Activated CD4-positive, alpha-beta T cell treated with anti-CD3 and anti-CD28 coated beads, Interleukin-10, Interleukin-2, amounts not matched to agents 100 ng/mL and 50 ng/mL, durations not matched to agents 16 hours and 8 hours (primary cell): ENCODE measurements at places on chromosomes 16 and 17.

- DNase-seq = no peak
These were observed 15.1 kb downstream of the BAIAP2 start for GRCh38 chr17:81049973-81050551.

- DNase-seq = no peak
These were observed 6.4 kb upstream of the ITGAX start for GRCh38 chr16:31348579-31348978.

DNA sequence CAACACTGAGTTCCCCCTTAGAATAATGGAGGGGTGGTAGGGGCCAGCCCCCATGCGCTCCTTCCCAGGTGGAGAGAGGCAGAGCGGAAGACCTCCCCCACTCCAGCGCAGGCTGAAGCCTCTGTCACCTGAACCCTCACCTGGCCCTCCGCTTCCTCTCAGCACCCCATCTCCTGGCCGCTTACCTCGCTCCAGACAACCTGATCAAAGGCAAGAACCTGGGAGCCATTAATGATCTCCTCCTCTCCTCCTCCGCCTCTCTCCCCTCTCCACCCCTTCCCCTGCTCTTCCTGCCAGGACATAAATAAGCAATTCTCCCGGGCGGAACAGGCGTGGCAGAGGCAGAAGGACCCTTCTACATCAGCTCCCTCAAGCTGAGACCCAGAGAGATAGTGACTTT is 110.2 kb upstream of the LHX1 start:
- DNase-seq = no peak

GRCh38 chr17:28940142-28940541 is 11.2 kb downstream of the PHF12 start:
- DNase-seq = peak; percentile 23

GRCh38 chr16:48354877-48355855 is 30.0 kb downstream of the SIAH1 start:
- DNase-seq = no peak

GRCh38 chr17:37315601-37316000 is 60.2 kb upstream of the C17orf78 start:
- DNase-seq = no peak

DNA sequence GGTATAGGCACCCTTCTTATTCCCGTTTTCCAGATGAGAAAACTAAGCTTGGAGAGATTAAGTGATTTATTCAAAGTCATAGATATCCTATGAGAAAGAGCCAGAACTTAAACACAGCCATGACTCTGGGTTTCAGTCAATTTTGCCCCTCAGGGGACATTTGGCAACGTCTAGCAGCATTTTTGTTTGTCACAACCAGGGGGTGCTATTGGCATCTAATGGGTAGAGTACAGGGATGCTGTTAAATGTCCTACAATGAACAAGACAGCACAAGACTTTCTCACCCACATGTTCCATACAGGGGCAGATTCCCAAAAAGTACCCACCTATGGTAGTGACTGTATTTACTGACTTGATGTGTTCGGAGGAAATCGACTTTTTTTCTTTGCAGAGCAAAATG is 4.8 kb upstream of the SHISA9 start:
- peak; percentile 48 for DNase-seq

- DNase-seq = no peak
These were observed 21.1 kb downstream of the ANKRD40 start for GRCh38 chr17:50686494-50687199.

- no peak for DNase-seq
These were observed 7.0 kb downstream of the PDF start for GRCh38 chr16:69323415-69323814.

DNA sequence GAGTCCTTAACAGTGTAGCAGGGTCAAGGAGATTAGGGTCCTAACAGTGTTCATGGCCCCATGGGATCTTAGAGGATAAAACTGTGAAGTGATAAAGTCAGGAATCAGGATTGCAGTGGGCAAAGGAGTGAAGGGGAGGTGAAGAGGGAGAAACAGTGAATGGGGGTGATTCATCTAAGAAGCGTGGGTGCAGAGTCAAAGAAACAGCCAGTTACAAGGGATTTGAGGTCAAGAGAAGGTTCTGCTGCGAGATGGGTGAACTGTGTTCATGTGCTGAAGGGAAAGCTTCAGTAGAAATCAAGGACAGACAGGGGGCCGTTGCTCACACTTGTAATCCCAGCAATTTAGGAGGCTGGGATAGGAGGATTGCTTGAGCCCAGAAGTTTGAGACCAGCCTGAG is 5.9 kb downstream of the GTF3C1 start:
- no peak for DNase-seq

- no peak for DNase-seq
These were observed 8.7 kb downstream of the HEXIM2 start for GRCh38 chr17:45170280-45170930.

DNA sequence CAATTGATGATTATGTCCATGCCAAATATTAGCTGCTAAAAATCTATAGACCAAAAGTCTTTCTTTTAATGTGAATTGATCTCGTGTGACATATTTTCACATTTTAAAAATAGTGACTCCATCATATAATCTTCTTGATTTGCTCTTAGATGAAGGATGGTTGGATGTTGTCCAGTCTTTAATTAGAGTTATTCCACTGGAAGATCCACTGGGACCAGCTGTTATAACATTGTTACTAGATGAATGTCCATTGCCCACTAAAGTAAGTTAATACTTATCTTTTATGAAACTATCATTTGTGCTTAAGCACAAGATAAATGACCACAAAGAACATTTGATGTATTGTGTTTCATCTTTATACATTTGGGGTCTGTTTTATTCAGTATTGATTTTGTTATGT is 22.8 kb downstream of the RSPRY1 start:
- DNase-seq = no peak

DNA sequence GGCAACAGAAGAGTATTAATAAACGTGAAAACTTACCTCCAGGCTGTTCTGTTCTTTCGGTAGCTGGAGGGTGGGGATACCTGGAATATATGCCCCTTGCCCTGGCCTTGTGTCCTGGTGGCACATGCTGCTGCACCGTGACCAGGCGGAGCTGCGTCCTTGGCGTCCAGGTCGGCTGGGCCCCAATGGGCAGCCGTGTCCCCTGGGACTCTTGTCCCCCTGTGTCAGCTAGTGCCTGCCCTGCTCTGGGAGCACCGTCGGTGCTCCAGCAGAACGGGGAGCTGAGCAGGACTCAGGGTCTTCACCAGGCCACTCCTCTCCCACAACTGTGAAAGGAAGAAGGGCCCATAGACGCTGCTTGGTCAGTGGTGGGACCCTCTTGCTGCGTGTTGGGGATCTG is 7.9 kb downstream of the ZNF213 start:
- DNase-seq = no peak

GRCh38 chr17:40063187-40063771 is 514 bp downstream of the THRA start:
- no peak for DNase-seq

GRCh38 chr17:81942167-81942553 is 4.9 kb downstream of the MYADML2 start:
- DNase-seq = no peak

GRCh38 chr17:70076189-70076588 is 1.2 kb downstream of the KCNJ16 start:
- DNase-seq = no peak

- DNase-seq = no peak
These were observed 1.7 kb upstream of the IL17C start for GRCh38 chr16:88636488-88637265.

- DNase-seq = no peak
These were observed 20.9 kb downstream of the FAM20A start for GRCh38 chr17:68580236-68580770.

DNA sequence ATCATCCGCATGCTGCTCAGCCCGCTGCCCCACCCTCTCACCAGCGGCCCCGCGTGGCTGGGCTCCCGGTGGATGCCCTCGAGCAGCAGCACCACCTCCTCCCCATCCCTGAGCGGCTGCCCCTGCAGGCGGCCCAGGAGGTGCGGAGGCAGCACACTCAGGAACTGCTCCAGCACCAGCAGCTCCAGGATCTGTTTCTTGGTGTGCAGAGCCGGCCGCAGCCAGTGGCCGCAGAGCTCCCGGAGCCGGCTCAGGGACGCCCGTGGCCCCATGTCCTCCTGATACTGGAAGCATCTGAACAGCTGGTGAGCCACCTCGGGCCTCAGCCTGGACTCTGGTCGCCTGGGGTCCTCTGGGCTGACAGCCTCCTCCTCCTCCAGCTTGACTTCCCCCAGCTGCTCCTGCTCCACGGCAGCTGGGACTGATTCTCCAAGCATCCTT is 6.6 kb downstream of the ZSCAN10 start:
- no peak for DNase-seq

- DNase-seq = no peak
These were observed 66.6 kb upstream of the LHX1 start for GRCh38 chr17:36870720-36870999.

DNA sequence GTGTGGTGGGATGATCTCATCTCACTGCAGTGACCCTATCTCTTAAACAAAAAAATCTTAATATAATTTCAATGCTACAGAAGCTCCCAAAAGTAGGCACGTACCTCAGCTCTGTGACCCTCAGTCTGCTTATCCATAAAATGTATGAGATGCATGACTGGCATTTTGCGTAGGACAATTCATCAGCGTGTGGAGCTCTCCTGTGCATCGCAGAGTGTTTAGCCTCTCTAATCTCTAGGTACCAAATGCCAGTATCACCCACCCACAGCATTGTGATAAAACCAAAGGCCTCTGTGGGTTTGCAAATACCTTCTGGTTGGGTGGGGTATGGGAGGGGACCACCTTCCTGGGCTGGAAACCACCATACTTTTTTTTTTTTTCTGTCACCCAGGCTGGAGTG is 19.0 kb upstream of the TUBG2 start:
- DNase-seq = no peak

DNA sequence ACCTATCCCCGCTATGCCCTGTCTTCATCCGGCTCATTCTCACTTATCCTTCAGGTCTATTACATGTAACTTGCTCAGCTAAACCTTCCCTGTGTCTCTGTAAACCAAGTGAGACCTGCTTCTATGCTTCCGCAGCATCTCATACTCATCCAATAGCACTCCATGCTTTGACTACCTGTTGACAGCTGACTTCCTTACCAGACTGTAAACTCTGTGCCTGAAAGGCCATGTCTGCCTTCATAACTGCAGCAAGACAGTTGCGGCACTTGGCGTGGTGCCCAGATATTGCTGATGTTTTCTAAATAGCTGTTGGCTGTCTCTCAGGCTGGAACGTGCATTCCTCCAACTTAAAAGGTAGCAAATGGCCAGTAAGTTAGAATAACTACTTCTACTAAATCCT is 1.8 kb upstream of the OR1E1 start:
- no peak for DNase-seq

DNA sequence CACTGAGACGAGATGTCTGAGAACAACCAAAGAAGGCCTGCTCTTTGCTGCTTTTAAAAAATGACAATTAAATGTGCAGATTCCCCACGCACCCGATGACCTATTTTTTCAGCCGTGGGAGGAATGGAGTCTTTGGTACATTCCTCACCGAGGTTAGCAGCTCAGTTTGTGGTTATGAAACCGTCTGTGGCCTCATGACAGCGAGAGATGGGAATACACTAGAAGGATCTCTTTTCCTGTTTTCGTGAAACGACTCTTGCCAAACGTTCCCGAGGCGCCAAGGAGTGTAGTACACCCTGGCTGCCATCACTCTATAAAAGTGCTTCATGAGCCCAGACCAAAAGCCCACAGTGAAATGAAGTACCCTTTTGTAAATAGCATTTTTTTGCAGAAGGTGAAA is 87.8 kb downstream of the CRISPLD2 start:
- DNase-seq = no peak

GRCh38 chr17:78842881-78843565 is 2.4 kb upstream of the USP36 start:
- DNase-seq = peak; percentile 70

- DNase-seq = no peak
These were observed 1.9 kb downstream of the CEMP1 start for GRCh38 chr16:2529061-2529931.

- DNase-seq = no peak
These were observed 7.8 kb downstream of the EMP2 start for GRCh38 chr16:10572611-10573010.

DNA sequence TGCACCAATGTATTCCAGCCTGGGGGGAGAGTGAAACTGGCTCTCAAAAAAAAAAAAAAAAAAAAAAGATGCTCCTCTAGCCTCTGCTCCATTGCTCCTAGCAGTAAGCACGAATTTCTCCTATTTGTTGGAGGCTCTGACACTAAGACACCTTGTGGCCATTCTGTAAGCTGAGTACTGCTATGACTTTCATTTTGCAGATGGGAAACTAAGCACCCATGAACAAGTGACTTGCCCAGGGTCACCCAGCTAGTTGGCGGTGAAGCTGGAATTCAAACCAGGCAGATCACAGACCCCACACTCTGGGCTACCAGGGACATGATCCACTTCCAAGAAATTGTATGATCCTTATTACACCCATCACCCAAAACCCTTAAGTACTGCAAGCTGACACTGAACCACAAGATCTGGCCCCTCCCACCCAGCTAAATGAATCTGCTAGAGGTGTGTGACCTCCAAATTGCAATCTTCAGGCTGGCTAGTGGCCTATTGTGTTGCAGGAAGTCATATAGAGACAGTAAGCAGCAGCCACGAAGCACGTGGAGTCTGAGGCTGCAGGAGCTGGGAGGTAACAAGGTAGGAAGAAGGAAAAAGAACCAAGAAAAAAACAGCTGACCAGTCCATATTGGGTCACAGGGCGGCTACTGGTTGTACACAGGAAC is 209.4 kb downstream of the XYLT1 start:
- peak; percentile 38 for DNase-seq

- DNase-seq = no peak
These were observed 2.2 kb downstream of the KDM8 start for GRCh38 chr16:27205423-27206065.

DNA sequence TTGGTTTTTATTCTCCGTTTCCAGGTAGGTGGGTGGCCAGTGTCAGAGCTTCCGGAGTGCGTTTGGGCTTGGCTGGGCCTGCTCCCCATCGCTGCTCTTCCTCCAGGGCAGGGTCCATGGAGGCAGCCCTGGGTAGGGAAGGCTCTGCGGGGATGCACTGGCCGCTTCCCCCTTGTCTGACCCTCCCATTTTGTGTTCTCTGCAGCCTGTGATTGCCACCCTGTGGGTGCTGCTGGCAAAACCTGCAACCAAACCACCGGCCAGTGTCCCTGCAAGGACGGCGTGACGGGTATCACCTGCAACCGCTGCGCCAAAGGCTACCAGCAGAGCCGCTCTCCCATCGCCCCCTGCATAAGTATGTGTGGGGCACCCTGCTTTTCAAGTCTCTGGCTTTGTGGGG is 158.3 kb downstream of the NTN1 start:
- no peak for DNase-seq

DNA sequence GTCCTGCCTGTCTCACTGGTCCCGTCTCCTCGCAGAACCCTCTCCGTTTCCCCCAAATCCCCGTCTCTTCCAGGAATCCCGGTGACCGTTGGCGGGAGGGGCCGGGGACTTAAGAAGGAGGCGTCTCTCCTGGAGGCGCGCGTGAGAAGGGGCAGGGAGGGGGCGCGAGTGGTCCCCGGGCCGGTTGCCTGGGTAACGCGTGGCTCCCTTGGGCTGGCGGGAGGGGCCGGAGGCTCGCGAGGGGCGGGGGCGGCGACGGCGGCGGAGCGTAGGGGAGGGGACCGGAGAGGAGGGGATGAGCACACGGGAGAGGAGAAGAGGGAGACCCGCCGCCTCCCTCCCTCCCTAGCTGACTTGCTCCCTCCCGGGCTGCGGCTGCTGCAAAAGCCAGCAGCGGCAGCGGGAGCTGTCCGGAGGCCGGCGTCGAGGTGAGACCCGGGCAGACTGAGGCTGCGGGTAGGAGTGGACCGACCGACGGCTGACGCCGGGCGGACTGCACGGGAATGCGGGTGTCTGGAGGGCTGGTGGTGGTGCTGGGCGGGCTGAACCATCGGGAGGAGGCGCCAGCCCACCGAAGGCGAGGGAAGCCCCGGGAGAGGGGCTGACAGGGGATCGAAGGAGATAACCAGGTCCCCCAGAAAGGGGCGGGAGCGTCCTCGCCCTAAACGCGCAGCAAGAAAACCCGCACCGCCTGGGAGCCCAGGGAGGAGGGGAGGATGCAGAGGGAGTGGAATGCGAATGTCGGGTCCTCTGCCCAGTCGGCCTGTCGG is at the start of gene PRRT2:
TSS of gene PRRT2 (plus strand) at position 298 of the 770 bp plus-strand sequence. CDS start 862 bp downstream, outside the sequence.
- DNase-seq = peak; percentile 62
